ENCODE measurements at places on chromosomes 6 and 20.

GRCh38 chr20:23420943-23421931 is at the start of gene NAPB:
NAPB (minus strand) TSS chr20:23421488; CDS start chr20:23421402, 86 bp downstream.
- DNase-seq = peak; percentile 87

GRCh38 chr6:23228439-23229024 is 659.2 kb downstream of the HDGFL1 start:
- no peak for DNase-seq

GRCh38 chr6:19444041-19444440 is 393.1 kb upstream of the ID4 start:
- DNase-seq = no peak

DNA sequence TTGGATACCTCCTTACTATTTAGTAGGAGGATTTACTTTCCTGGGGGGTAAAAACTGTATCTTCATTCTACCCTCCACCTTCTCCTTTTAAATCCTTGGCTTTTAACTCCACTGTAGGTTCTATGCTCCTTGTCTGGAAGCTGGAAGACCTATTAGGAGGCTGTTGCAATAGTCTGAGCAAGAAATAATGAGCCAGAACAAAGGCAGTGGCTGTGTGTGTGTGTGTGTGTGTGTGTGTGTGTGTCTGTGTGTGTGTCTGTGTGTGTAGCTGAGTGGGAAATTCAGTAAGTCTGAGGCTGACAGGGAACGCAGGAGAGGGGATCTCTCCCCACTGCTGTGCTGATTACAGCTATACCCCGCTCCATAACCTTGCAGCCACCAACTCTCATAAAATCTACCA is 35.8 kb downstream of the HTR1E start:
- DNase-seq = no peak

DNA sequence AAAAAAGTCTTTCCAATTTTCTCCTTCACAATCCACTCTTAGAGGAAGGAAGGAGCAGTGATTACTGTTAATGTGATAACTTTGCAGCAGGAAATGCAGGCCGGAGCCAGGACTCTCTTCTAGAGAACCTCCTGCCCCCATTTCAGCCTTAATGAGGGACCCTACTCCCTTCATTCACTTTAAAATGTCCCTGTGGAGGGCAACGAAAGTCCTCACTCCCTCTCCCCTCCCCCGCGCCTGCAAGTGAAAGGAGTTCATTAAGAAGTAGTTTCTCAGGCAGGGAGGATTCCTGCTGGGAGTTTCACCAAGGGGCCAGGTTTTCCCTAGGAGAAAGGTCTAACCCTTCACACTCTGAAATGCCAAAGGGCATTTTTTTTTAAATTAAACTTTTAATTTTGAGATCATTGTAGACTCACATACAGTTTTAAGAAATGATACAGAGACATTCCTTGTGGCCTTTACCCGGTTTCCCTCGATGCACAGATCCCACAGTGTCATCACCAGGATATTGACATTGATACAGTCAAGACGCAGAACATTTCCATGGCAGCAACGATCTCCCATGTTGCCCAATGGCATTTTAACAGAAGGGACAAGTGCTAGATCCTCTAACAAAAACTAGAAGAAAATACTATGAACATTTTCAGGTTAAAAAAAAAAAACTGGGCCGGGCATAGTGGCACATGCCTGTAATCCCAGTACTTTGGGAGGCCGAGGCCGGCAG is 6.8 kb upstream of the COMMD7 start:
- DNase-seq = no peak

GRCh38 chr6:30340589-30341054 is 4.3 kb upstream of the RPP21 start:
- DNase-seq = no peak

DNA sequence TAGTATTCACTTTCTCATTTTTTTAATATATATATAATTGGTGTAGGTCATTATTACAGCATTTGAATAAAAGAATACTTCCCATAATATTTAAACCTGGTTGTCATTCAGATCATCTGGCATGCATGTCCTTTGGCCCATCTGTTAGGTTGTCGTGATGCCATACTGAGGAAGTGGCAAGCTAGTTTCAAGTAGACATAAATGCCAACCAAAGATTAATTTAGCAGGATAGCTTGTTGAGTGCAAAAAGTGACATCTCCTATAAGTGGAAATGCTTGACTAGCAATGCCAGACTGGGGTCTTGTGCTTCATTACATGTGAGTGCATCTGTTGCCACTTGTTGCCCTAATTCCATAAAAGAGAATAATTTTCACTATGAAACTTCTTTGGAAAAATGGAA is 1044.7 kb downstream of the GRIK2 start:
- no peak for DNase-seq

DNA sequence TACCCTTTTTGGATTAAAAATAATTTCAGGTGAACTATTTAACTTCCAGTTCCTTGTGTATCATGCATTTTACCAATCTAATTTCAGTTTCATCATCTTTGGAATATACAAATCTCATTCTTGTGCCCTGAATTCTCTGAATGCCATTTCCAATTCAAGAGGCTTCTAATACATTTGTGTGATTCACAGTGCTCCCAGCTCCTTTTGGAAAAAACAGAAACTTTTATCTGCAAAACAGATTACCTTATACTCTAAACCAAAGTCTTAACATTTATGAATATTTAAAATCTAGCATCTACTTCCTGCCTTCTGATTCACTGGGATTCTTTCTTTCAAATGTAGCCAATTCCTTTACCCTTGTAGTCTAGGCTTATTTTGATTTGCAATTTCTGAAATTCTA is 11.1 kb upstream of the PEX7 start:
- no peak for DNase-seq

DNA sequence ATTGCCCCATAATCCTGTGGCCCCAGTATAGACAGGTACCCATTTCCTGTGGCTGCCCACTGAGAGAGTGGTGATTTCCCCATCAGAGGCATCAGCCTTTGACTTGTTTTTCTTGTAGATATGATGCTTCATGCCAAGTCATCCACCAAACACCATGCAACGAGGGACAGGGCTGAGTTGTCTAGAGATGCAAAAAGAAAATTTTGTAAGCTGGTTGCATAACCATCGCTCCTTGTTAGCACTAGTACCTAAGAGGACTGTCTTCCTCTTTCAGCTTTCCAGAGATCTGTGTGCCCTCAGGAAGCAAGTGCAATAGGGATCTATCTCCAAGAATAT is 166.8 kb downstream of the BCAS1 start:
- no peak for DNase-seq

GRCh38 chr6:156658966-156659821 is 118.0 kb upstream of the ARID1B start:
- DNase-seq = no peak

DNA sequence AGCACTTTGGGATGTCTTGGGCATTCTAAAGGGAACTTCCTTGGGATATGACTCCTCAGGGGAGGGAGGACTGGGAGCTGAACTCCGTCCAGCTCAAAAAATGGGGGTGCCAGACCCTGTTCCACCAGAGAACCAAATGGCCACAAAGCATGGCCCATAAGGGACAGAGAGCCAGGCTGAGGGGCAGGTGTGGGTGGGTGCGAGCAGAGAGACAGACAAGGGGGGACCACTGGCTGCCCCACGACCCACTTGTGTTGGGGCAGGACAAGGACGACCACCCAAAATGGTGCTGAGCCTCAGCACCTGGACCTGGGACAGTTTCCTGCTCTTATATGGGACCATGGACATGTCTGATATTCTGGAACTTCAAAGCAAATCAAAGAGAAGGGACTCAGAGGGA is 148.2 kb upstream of the MLN start:
- no peak for DNase-seq

GRCh38 chr6:142399739-142400138 is 97.9 kb downstream of the ADGRG6 start:
- no peak for DNase-seq

GRCh38 chr6:52537001-52537753 is 39.7 kb downstream of the TRAM2 start:
- no peak for DNase-seq

- no peak for DNase-seq
Measured at GRCh38 chr20:45080867-45081624, 19.9 kb downstream of the KCNS1 start.

GRCh38 chr20:41329435-41330342 is 10.9 kb upstream of the LPIN3 start:
- DNase-seq = peak; percentile 38

DNA sequence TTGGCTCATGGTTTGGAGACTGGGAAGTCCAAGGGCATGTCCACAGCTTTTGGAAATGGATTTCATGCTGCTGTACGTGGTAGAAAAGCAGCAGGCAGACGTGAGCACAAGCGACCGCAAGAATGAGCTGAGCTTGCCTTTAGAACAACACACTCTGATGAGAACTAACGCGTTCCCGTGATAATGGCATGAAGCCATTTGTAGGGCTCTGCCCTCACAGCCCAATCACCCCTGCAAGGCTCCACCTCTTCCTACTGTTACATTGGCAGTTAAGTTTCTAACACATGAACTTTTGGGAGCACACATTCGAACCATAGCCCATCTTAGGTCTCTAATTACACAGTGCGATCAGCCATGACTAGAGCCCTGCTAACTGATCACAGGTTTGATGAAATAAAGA is 107.5 kb upstream of the TMEM170B start:
- no peak for DNase-seq

GRCh38 chr20:37670351-37670791 is 23.5 kb upstream of the CTNNBL1 start:
- DNase-seq = no peak

GRCh38 chr6:125304970-125305660 is 3.3 kb upstream of the HDDC2 start:
- no peak for DNase-seq

DNA sequence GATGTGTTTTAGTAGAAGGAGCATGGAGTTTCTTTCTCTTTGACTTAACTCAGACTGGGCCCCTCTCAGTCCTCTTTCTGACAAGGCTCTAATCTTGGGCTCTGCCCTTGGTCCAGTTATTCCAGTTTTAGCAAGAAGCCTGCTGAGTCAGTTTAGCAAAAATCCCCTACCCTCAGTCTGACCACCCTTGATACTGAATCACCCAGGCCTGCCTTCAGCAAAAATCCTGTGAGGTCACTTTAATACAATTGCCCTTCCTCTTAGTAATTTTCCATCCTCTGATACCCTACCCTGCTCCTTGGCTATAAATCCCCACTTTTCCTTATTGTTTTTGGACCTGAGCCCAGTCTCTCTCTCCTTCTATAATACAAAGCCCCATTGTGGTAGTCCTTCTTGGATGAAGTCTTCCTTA is 326.7 kb upstream of the NOX3 start:
- no peak for DNase-seq
